Lung (tissue), 17 donors: ENCODE measurements at places on chromosomes 7 and 10. TPM values are rescaled to one million over a fixed set of nuclear protein-coding genes. Genes with fewer than 3 reads are reported as not detected.

AUTS2 gene
- total RNA-seq: 115 TPM

ATRNL1 gene
- total RNA-seq: 0.40 TPM

HOXA5 gene
- 61.9 TPM for total RNA-seq

NRCAM gene
- 32.4 TPM for total RNA-seq

PRSS1 gene
- total RNA-seq: not detected

GIMAP7 gene
- total RNA-seq: 30.8 TPM

ANXA8 gene
- total RNA-seq: 0.68 TPM

DPYSL4 gene
- 1.1 TPM for total RNA-seq

TRIM73 gene
- 4.9 TPM for total RNA-seq

ACBD7 gene
- 4.0 TPM for total RNA-seq

CC2D2B gene
- total RNA-seq: 0.74 TPM

ACSM6 gene
- not detected for total RNA-seq

LLCFC1 gene
- total RNA-seq: not detected

SLC39A12 gene
- not detected for total RNA-seq

NXPH1 gene
- total RNA-seq: 0.09 TPM

RNF32 gene
- 2.7 TPM for total RNA-seq

CTBP2 gene
- total RNA-seq: 74.9 TPM

CYP2C19 gene
- not detected for total RNA-seq

LRRC18 gene
- total RNA-seq: 4.5 TPM

SVOPL gene
- 1.5 TPM for total RNA-seq

SLIT1 gene
- total RNA-seq: 5.6 TPM

CYP3A7 gene
- total RNA-seq: 0.71 TPM
